SHP77 (cell line): ENCODE measurements at places on chromosomes 16 and 17.

DNA sequence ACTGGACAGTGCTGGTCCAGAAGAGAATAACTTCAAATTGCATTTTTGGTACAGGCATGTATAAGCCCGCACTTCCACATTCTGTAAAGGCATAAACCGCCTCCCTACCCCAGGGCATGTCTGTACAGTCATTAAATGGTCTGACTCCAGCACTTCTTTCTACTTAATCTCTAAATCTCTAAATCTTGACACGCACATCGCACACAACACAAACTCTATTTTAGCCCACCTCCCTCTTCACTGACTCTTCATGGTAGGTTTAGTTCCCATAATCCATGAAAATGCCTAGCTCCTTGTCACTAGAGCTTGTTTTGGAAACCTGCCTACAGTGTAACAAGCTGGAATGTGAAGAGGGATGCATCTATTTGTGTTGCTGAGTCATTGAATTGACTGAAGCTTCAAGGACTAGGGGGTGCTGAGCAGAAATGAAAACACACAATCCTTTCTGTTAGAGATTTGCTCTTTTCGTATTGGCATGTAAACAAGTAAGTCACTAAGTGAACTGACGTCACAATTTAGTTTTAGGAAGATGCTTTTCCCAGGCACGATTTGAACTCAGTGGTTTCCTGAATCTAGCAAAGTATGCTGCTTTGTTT lies 1.6 kb upstream of the DUSP14 start:
- peak; percentile 78 for DNase-seq

- DNase-seq = no peak
Observed at GRCh38 chr16:12546918-12547607, 256.6 kb downstream of the CPPED1 start.

GRCh38 chr16:24504472-24505345 lies 34.7 kb upstream of the RBBP6 start:
- DNase-seq = no peak

DNA sequence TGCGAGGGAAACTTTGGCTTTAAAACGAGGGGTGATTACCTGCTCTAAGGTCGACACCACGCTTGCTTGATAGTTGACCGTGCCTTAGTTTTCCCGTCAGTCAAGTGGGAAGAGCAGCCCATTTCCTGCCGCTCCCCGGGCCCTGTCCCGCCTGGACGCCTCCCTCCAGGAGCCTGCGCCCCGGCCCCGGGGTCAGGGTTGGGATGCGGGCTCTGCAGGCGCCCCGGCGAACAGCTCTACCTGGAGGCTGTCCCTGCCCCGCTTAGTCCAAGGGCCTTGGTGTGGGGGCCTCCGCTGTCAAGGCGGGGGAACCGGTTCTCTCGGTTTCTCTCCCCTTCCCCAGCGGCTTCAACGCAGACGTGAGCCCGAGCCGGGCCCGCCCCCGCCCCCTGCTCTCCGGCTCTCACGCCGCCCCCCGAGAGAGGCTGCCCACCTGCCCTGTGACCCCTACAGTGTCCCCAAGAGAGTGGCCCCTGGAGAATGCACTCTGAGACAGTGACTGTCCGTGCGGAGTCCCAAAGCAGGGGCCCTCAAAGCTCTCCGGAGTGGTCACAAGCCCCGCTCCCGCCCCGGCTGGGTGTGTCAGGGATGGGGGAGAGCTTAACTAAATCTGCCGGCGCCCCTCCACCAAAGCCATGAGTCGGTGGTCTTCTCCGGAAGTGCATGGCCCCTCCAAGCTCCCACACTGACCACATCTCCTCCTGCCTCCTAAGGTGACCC lies 117.4 kb upstream of the SMURF2 start:
- no peak for DNase-seq

DNA sequence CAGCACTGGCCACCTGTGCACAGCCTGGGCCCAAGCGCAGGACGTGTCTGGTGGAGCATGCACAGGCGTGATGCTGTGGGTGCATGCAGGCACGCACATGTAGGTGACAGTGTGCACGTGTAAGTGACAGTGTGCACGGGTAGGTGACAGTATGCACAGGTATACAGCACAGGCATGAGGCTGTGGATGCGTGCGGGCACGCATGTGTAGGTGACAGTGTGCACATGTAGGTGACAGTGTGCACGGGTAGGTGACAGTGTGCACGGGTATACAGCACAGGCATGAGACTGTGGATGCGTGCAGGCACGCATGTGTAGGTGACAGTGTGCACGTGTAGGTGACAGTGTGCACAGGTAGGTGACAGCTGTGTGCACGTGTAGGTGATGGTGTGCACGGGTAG lies 7.9 kb downstream of the RPUSD1 start:
- no peak for DNase-seq

- no peak for DNase-seq
Observed at GRCh38 chr17:383771-384621, 31.4 kb upstream of the RPH3AL start.

DNA sequence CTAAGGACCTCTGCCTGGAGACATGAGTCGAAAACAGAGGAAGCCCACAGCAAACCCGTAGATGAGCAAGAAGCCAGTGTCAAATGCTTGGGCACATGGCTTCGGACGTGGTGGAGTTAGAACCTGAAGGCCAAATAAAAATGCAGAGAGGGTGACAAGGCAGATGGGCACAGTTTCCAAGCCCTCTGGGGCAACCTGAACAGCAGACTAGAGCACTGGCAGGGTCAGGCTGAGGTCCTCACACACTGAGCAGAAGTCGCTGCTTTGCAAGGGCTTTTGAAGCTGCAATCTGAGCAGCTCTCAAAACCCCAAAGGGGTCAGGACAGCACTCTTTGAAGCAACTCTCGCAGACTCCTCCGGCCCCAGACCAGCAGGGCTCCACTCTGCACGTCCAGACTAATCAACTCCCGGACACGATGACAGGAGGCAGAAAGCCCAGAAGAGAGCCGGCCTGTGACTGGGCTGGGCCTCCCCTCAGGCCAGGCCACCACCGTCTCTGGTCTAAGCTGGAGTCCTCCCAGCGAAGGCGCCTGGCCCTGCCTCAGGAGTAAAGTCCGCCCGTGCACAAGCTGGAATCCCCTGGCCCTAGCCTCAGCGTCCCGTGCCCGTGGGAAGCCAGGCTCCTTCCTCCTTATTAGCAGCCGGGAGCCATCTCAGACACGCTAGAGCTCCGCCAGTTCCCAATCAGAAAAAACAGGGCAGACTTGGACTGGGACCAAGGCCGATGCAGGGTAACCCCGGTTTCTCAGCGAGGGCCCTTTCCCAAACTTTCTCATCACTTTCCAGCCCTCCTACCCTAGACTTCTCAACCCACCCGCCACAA lies 924 bp downstream of the SMARCD2 start:
- no peak for DNase-seq
